ENCODE measurements at places on chromosomes 1 and 21. TPM values are rescaled to one million over a fixed set of nuclear protein-coding genes. Genes with fewer than 3 reads are reported as not detected.

DNA sequence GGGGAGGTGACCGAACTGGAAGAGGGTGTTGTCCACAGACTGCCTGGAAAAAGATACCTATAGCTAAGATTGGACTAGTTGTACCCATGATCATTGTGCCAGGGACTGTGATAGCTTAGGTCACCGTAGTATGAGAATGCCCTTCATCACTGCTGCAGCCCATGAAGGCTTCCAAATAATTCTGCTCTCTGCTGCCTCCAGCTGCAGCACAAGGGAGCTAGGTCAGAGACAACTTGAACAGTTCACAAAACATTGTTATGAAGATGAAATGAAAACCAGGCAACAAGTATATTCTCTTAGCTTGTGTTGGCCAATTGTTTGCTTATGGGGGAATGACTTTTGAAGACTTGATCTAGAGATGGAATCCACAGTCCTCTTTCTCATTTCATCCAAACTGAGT lies 246.7 kb downstream of the MRPL39 start:
- no peak for DNase-seq

DNA sequence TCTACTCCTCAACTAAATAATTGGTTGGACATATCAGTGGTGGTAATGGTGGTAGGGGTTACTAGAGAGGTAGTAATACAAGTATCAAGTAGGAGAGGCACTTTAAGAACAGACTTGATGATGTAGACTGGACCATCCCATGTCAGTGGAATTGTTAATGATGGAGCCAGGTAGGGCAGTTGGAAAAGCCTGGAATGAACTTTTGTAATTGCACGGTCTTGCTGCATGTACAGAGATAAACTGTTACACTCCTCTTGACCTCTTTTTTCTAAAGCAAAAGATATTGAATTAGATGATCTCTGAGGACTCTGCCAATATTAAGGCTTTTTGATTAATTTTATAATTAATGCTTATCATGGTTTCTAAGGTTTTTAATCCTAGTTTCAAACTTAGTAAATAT lies 5.8 kb downstream of the HMGCS2 start:
- DNase-seq = no peak

DNA sequence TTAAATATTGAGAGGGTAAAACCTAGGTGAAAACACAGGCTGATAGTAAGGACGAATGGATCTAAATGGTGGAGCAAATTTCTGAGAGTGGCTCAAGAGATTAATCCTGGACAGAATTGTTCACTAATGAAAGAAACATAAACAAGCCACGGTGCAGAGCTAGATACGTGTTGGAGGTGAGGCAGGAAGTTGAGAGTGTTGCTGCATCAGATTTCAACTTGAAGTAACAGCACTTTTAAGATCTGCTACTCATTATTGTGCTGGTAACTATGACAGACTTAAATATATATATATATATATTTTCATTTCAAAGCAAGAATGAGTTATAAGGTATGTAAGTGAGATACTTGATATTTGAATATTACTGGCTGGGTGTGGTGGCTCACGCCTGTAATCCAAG lies 64.9 kb downstream of the PTGS2 start:
- no peak for DNase-seq

GRCh38 chr1:228101994-228102790 lies 933 bp downstream of the C1orf35 start:
- DNase-seq = no peak

- no peak for DNase-seq
These were observed 509.3 kb upstream of the LRRC7 start for GRCh38 chr1:69058454-69058853.

- DNase-seq = no peak
These were observed 97.0 kb upstream of the DPH5 start for GRCh38 chr1:101122452-101123166.

- no peak for DNase-seq
These were observed 4.3 kb upstream of the CELA2A start for GRCh38 chr1:15452216-15452615.

DNA sequence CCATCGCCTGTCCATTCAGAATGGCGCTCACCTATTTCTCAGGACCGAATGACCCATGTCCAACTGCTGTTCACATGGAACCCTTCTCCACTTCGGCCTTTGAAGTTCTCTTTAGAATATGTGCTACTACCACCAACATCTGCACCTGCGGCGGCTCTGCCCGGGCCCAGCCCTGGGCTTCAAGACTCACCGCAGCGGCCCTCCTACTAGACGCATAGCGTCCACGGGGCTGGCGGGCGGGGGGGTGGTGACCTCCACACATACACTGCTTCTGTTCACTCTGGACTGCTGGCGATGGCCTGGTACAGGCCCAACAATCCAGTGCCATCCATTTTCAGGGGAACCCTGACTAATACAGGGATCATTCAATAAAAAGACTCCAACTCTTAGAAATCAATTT lies 394.2 kb downstream of the VAV3 start:
- no peak for DNase-seq

DNA sequence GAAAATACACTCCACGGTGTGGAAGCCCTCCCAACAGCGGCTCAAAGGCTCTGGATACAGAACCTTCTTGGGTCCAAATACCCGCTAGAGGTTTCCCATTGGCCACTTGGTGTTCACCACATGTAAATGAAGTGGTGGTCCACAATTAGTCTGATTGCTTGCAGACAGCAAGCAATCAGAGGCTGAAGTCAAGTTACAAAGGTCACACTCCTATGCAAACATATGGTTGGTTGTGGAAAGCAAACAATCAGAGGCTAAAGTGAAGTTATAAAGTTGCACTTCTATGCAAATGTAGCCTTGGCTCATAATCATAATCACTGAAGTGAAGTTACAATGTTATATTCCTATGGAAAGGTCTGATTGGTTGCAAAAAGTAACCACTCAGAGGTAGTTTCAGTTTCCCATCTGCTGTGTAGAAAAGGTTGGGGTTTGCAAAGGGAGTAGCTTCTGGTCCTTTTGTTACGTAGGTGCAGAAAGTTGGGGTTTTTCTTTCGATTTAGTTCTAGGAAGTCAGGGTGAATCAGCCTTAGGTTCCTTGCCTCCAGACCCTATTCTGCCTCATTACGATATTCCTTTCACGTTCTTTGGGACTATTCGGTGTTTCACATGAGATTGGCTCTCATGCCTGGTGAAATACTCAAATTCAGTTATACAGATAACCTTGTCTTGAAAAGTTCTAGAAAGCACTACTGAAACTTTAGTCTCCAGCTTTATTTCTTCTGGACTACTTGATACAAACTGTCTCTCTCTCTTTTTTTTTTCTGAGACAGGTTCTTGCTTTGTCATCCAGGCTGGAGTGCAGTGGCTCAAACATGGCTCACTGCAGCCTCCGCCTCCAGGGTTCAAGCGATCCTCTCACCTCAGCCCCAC lies 36.7 kb upstream of the MTF2 start:
- no peak for DNase-seq

Gene FAM167B
- total RNA-seq = 2.5 TPM

Gene OR2T6
- total RNA-seq = not detected

- peak; percentile 42 for DNase-seq
These were observed 106.9 kb upstream of the TMEM51 start for GRCh38 chr1:15046487-15047165.

Gene SLAMF9
- not detected for total RNA-seq

DNA sequence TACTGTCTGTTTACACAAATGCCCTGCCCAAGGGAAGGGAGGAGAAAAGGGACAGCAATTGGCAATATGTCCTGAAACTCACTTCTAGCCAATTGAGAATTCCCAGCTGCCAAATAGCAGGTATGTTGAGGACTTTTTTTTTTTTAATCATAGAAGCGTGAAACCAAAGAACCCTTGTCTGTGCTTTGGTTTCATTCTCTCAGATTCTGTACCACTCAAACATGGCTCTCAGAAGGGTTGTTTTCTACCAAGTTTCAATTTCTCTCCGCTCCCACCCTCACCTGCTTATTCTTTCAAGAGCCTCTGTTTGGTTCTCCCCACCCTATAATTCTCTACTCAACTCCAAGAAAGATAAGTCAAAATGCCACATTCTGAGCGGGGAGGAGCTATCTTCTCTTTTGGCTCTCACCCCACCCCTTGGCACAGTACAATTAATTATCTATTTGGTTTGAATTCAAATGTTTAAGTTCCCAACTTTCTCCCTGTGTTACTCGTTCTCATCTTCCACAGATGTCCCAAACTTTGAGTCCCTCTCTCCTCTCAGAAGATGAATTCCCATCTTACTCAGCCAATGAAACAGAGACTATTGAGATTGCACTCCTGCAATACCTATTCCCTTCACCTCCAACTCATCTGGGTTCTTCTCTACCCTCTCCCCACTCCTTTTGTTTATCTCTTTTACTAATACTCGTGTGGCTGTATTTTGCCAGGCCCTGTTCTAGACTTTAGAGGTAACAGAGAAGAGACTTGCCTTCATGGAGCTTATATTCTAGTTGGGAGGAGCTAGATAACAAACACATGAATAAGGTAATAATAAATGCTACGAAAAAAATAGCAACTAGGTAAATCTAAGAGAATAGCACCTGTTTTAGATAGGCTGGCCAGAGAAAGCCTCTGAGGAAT lies 3.9 kb upstream of the TP53BP2 start:
- DNase-seq = no peak

Gene COX20
- total RNA-seq = 48.0 TPM

DNA sequence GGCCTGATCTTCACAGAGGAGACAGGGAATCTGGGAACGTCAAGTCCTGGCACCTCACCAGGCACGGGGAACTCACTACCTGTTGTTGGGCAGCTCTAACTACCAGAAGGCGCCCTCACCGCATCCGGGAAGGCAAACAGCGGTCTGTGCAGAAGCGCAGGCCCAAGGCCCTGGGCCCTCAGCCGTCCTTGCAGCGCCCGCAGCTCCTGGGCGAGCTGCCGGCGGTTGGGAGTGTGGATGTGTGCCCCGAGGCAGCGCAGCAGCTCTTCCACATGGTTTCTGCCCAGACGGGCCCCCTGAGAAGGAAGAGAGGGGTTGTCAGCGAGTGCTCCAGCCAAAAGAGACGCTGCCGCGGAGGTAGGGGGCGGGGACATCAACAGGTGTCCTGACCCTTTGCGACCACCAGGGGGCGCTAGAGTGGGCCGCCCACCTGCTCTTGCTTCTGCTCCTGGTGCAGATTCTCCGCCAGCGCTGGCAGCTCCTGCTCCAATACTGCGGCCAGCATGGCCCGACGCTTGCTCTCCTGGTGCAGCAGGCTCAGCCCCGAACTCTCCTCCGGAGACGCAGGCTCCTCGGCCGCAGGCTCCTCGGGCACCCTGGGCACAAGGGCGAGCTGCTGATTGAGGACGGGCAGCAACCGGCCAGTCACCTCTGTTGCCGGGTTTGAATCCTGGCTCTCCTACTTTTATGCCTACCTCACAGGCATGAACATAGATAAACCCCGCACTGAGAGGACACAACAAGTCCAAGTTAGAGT lies 9.3 kb downstream of the MAP3K6 start:
- no peak for DNase-seq

GRCh38 chr1:199646761-199647160 lies 380.7 kb upstream of the NR5A2 start:
- DNase-seq = no peak

Gene DDX59
- 34.8 TPM for total RNA-seq

Gene CNKSR1
- total RNA-seq = 5.3 TPM

Gene TRIM46
- total RNA-seq = 0.85 TPM

GRCh38 chr1:218349348-218350034 lies 4.4 kb downstream of the TGFB2 start:
- DNase-seq = no peak

- DNase-seq = peak; percentile 36
These were observed 49.1 kb upstream of the CR2 start for GRCh38 chr1:207404849-207405525.

Gene SYT11
- 36.4 TPM for total RNA-seq

Gene FCRL2
- 0.26 TPM for total RNA-seq

DNA sequence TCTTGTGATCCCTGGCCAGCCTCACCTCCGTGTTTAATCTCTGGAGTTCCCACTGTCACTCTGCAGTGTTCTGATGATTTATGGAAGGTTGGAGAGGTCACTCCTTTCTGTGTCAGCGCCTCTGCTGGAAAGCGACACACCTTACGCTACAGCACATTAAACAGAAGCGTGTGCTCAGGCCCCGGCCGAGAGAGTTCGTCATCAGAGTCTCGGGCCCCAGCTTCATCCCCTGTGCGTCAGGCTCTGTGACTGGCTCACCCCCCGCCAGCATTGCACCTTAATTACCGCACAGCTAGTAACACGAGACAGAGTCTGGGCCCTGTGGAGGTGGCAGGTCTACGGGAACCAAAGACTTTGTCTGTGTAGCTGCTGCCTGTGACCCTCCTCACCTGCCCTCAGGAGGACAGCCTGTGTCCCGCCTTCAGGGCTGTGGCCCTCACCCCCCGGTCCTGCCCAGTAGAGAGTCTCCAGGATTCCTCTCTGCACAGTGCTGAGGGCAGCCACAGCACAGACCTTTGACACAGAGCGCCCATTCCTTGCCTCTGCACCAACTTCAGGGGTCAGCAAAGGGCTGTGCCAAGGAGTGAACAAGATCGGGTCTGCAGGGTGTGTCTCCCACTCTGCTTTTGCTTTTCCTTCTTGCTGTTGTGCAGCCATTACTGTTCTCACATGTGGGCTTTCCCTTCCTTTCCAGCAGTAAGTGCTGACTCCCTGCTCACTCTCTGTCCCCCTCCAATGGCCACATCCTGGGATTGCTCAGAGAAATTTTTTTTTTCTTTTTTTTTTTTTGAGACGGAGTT lies 157.6 kb downstream of the PGBD5 start:
- DNase-seq = peak; percentile 35

Gene HCRTR1
- total RNA-seq = 0.21 TPM

Measured in urinary bladder (tissue), 4 donors.